ENCODE measurements at places on chromosomes 16 and 17. TPM values are rescaled to one million over a fixed set of nuclear protein-coding genes. Genes with fewer than 3 reads are reported as not detected.

GRCh38 chr16:23597003-23597756, 1.1 kb upstream of the NDUFAB1 start:
- DNase-seq: no peak

DNA sequence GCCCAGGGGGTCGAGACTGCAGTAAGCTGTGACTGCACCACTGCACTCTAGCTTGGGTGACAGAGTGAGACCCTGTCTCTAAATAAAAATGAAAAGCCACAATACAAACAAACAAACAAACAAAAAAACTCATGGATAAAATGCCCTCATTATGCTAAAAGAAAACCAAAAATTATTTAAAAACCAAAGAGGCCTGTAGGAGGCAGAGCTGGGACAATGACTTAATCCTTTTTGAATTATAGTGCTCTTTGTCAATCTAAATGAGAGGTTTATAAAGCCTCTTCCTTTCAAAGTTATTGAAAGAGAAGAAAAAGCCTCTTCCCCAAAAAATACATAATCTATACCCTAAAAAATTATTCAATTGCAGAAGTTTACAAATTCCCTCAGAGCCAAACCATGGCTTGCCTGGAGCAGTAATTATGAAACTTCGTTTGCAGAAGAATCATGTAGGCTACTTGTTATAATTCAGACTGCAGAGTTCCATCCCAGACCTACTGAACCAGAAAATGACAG, 18.5 kb downstream of the CRLF3 start:
- no peak for DNase-seq

GRCh38 chr17:9090641-9091096, 69.4 kb downstream of the NTN1 start:
- DNase-seq: no peak

DNA sequence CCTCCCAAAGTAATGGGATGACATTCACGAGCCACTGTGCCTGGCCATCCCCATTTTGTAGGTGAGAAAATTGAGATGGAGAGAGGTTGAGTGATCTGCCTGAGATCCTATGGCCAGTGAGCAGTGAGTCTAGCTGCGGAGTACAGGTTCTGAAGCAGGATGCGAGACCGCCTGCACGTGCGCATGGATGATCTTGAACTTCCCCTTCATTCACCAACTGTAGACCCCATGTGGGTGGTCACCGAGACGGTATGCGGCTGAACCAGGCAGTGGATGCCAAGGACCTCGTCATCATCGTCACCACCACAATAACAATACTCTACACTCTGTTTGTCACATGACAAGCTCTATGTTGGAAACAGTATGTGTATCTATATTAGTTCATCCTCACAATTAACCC, 6.2 kb upstream of the SPNS3 start:
- no peak for DNase-seq

DNA sequence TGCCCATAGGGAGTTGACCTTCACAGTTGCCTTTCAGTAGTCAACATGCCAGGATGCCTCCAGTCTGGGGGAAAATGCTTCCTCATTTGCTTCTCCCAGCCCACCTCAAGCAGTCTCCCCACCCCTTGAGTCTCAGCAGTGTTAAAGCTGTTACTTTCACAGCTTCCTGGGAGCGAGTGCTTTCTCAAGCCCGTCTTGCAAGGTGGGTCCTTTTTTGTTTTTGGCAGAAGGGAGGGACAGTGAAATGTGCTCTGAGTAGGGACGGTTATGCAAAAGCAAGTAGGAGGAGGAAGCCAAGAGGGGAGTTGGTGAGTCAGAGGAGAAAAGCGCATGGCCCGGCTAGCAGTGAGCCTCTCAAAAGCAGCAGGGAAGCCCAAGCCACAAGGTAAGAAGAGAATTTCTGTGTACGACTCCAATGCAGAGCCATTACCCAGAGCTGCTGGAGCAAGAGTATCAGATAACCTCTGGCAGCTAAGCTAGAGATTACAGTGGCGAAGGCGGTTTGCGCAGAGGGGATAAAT, at the start of gene CHST4:
TSS of gene CHST4 (plus strand) at position 316 of the 521 bp plus-strand sequence. CDS start 10,252 bp downstream, outside the sequence.
- DNase-seq: peak; percentile 53

GRCh38 chr16:50478075-50478772, 70.0 kb upstream of the NKD1 start:
- no peak for DNase-seq

GRCh38 chr17:74513987-74514631, 17.2 kb downstream of the CD300LB start:
- DNase-seq: peak; percentile 21

Gene GNGT2
- total RNA-seq: not detected

GRCh38 chr16:50093607-50094539, 28.1 kb downstream of the HEATR3 start:
- DNase-seq: no peak

Gene DNAH9
- 0.21 TPM for total RNA-seq

Gene TGFB1I1
- 19.7 TPM for total RNA-seq

Gene NDRG4
- total RNA-seq: 5.6 TPM

Gene OTOP2
- not detected for total RNA-seq

DNA sequence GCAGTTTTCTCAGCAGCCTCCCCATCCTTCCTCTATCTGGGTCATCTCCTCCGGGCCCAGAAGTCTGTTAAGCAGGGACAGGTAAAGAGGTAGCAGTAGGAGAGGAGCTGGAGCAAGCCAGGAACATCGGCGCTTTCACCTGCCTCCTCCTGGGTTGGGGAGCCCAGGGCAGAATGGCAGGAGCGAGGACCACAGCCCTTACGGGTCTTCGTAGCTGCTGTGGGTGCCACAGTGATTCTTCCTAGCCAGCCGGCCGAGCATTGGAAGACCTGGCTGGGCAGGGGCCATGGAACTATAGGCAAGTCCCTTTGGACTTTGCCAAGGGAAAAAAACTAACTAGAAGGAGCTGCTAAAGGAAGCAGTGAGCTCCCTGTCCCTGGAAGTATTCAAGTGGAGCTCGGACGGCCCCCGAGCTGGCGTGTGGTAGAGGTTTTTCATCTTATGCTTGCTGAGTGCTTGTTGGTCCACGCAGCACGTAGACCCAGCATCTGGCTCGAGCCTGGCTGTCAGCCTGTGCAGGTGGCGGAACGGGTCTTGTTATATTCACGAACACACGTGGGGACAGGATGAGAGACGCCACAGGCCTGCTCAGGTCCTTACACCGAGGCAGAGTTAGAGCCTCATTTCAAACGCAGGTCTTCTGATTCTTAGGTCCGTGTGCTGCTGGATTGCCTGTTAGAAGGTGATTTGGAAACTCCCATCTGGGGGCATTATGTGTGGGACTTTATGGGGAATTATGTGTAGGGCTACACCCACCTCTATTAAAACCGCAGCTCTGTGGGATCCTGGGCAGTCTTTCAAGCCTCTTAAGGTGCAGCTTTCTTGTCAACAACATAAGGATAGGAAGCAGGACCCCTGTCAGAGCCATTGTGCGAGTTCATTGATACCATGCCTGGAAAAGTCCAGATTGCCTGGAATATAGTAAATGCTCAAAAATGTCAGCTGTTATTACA, 54.8 kb downstream of the OR1D5 start:
- DNase-seq: no peak

Gene CA5A
- total RNA-seq: not detected

DNA sequence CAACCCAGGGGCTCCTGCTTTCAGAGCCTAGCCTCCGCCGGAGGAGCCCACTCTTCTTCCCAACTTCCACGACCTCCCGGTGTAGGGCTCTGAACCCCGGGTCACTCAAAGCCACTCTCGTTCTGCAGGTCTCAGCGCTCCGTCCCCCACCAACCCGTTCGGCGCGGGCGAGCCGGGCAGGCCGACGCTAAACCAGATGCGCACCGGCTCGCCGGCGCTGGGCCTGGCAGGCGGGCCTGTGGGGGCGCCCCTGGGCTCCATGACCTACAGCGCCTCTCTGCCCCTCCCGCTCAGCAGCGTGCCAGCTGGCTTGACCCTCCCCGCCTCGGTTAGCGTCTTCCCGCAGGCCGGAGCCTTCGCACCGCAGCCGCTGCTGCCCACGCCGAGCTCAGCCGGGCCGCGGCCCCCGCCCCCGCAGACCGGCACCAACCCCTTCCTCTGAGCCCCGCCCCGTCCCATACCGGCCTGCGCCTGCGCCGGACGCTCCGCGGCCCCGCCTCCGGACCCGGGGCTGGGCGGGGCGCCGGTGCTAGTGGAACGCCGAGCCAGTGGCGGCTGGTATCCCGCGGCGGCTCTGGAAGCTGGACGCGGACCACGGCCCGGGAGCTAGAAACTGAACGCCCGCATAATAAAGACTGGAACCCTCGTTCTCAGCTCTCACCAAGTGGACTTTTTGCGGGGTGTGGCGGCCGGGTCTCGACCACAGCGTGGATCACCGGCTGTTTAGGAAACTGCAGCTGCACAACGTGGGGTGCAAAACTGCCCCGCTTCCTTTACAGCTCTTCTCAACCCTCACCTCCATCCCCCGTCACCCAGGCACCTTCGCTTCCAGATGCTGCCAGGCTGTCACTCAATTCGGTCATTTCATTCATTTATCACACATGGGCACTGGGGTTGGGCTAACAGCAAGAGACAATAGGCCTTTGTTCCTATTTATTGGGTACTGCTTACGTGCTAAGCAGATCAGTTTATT, 5.0 kb upstream of the SPATA20 start:
- DNase-seq: no peak

GRCh38 chr17:65696739-65697394, 135.4 kb upstream of the AXIN2 start:
- DNase-seq: no peak

GRCh38 chr16:72142476-72142875, 29.5 kb downstream of the PMFBP1 start:
- DNase-seq: no peak

DNA sequence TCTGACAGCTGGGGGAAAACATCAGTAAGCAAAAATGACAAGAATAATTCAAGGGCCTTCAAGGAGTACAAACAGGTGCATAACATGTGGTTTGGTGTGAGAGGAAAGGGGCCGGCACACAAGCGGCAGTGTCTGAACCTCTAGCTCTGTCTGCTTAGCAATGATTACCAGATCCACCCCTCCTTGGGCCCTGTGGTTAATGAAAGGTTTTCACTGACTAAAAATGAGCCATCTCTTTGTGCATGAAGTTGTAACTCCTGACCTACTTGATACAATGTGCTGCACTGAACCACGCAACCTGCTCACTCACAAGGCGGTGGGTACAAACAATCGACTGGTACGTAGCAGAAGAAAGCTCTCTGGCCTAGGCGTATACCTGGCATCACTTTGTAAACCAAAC, 15.1 kb downstream of the FAM117A start:
- DNase-seq: no peak

GRCh38 chr17:47895347-47895855, 635 bp upstream of the SP2 start:
- no peak for DNase-seq

- no peak for DNase-seq
These were observed 341.3 kb downstream of the BCAS3 start for GRCh38 chr17:61018938-61019337.

DNA sequence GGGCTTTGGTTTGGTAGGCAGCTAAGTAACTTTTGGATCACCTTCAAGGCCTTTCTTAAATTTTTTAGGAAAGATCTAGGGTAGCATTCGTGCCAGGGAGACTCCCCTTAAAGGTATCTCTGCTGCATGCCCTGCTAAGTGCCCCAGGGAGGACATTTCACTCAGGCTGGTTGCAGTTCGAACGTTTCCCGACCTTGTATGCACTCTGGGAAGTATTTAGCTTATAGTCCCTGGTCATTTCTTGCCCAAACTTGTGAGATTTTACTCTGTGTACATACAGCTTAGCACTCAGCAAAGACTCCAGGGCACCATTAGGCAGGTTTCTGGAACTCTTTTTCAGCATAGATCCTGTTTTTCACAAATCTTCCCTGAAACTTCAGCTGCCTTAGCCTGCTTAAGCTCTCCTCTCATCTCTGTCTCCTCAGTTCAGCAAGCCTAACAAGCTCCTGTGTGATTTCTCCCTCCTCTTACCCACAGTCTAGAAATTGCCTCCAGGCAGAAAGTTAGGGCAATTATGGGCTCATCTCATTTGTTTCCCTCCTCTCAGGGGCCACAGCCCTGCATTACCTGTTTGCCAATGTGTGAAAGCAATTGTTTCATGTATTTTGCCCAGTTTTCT, 84.6 kb downstream of the MRTFB start:
- peak; percentile 49 for DNase-seq

GRCh38 chr16:67068212-67068753, 39.3 kb downstream of the CBFB start:
- DNase-seq: no peak

Gene TP53TG3F
- total RNA-seq: not detected

DNA sequence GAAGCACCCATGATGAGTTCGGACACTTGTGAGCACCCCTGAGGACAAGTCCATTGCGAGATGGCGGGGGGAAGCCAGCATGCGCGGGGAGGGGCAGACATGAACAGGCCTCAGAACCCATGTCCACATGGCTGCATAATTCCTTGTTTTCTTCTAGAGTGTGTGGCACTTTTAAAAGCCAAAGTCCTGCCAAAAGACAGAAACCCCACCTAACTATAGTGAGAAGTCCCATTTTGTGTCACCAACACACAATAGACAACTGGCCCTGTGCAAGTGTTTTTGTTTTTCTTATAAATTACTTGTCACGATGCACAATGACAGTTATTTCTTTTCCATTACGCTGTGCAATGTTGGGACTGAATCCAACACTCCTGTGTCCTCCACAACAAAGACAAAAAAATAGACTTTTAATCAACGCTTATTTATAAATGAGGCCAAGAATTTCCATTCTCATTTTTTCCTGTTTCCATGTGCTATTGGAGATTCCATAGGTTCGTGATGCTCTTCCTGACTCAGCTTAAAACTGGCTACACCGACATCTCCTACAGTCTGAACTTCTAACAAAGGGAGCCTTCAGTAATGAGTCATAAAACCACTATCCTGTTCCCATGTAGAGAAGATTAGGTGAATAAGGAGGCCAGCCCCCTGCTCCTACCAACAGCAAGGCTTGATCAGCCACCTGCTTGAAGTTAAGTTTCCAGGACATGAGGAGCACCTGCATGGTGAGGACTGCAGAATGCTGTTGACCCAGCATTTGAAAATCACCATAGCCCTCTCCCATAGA, 98.9 kb downstream of the ZNF423 start:
- DNase-seq: peak; percentile 1

GRCh38 chr17:9974448-9975381, 69.6 kb upstream of the RCVRN start:
- DNase-seq: no peak

GRCh38 chr16:48901712-48902374, 291.9 kb upstream of the N4BP1 start:
- DNase-seq: no peak

DNA sequence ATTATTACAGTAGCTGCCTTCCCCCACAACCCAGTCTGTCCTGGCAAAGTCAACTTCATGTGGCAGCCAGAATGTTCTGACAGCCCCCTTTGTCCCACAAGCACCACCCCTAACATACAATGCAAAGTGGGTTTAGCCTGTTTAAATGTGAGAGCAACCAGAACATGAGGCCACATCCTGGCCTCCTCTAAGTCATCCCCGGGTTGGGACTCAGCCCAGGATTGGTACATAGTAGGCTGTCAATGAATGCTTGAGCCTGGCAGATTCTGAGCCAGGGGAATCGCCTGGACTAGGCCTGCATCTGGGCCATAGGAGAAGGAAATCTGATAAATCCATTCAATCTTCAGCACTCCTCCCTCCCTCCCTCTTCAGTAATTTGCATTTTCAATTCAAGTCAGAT, 4.3 kb upstream of the ITGA3 start:
- no peak for DNase-seq

GRCh38 chr16:88804173-88804551, 573 bp downstream of the CDT1 start:
- no peak for DNase-seq
